ENCODE measurements at places on chromosomes 11 and 22. TPM values are rescaled to one million over a fixed set of nuclear protein-coding genes. Genes with fewer than 3 reads are reported as not detected.
A peak's percentile ranks its signal among the peaks of the same experiment; 100 is the strongest.

DNA sequence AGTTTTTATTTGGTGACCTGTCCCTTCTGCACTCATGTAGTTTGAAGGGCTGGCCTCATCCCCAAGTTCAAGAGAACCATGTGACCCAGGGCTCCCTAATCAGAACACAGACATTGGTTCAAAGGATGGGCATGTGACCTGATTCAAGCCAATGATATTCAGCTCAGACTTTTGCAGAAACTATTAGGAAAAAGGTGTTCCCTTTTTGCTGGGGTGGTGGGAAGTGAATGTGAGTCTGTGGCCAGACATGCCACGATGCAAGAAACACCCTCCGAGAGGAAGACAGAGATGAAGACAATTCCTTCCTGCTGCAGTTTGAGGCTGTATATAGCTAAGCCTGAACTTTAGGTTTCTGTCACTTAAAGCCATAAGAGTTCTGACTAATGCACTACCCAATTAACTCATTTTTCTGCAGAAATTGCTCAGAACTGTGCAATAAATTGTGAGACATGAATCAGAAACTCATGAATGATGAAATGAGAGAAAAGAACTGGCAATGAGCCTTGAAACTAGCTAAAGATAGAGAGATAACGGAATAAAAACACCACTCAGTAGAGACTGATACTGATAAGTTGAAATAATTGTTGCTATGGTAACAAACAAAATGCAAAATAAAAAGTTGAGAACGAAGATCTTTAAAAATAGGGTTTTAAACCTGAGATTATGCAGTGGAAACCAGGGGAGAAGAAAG lies 9.2 kb upstream of the MAPK1 start:
- no peak for DNase-seq

GRCh38 chr11:96607864-96608558 lies 218.2 kb downstream of the JRKL start:
- DNase-seq, result no peak

GRCh38 chr22:36356708-36357624 lies 30.8 kb downstream of the MYH9 start:
- DNase-seq, result no peak

DNA sequence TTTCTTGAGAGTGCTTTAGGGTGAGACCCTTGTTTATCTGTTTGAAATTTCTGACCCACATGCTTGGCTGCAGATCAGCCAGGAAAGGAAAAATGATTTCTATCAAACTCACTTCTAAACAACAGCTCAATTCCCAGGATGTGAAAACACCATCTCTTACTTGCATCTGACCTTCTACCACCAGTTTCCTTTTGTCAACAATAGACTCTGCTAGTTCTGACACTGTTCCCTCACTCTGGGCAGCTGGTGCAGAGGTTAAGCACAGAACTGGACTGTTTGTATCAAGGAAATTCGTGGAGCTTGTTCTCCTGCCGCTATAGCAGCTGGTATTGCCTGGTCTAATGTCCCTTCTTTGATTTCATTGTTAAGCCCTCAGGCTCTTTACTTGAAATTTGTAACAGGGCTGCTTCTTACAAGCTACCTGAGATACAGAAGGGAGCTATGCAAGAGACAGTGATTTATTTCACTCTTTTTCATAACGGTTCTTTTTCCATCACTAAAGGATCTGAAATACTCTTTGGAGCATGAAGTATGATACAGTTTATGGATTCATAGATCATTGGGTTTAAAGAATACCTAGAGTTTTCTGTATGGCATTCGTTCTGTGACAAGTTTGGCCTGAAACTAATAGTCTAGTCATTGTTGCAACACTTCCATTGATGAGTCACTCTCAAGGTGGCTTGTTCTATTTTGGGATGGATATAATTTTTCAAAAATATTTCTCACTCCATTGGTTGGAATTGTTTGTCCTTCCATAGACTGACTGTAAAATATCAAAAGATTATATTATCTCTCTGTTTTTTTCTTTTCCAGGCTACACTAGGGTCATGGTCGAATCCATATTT lies 178.2 kb upstream of the ZC3H12C start:
- no peak for DNase-seq

DNA sequence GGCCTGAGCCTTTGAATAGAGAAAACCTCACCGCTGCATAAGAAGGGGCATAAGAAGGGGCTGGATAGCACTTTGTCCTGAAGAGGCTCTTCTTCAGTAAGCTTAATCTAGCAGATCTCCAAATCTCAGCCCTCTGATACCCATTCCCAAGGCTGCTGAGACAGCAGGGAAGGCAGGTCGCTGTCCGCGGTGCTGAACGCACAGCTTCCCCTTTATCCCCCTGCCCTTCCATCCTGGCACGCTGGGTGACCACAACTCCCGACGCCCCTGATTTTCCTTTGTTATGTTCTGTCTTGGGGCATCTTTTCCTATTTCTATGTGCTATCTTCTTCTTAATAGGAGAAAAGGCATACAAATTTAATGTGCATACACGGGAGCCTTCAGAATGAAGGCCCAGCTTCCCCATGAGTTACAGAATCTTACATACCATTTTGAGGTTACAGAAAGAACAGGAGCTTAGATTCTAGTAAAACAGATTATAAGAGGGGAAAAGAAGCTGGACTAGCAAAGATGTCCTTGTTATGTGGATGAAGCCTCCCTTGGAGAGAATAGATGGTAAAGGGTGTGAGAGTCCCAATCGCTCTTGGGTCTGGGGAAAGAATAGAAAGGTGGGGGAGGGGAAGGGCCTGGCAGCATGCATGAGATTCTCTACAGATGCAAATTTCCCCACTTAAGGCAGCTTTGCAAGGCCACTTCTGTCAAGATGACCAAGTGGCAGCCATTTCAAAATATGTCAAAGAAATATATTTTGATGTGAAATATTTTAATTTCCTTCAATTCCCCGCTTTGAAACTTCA lies 5.7 kb upstream of the SULT4A1 start:
- DNase-seq, result peak; percentile 48

DNA sequence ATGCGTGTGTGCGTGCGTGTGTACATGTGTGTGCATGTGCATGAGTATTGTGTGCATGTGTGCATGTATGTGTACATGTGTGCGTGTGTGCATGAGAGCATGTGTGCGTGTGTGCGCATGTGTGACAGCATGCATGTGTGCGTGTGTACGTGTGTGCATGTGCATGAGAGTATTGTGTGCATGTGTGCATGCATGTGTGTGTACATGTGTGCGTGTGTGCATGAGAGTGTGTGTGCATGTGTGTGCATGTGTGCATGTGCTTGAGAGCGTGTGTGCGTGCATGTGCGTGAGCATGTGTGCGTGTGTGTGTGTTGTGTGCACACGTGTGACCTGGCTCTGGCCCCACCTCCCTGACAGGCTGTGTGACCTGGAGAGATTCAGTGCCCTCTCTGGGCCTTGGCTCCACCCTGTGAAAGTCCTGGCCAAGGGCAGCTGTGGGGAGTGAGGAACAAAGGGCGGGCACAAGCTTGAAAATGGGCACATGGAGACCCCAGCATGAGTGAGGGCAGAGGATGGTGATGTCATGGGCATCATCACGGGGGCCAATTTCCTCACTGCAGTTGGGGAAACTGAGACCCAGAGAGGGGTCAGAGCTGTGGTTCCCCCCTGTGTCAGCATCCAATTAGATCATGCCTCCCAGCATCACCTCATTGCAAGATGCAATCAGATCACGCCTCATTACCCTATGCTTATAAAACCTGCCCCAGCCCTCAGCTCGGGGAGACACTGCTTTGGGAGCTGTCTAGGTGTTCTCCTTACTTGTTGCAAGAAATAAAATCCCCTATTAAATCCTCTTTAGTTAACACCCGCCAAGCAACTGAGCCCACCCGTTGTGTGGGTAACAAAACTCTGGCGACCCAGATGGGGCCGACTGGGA lies 658 bp downstream of the ACY3 start:
- DNase-seq, result no peak

The RPS25 gene
- 808 TPM for total RNA-seq

The GVQW3 gene
- 2.4 TPM for total RNA-seq

The SMIM38 gene
- 0.22 TPM for total RNA-seq

The GNAZ gene
- total RNA-seq, result 2.0 TPM

The C11orf21 gene
- total RNA-seq, result 30.5 TPM
